CD4-positive, alpha-beta T cell treated with Interleukin-21 for 1 hour (primary cell): ENCODE measurements at places on chromosomes 2 and 18.

DNA sequence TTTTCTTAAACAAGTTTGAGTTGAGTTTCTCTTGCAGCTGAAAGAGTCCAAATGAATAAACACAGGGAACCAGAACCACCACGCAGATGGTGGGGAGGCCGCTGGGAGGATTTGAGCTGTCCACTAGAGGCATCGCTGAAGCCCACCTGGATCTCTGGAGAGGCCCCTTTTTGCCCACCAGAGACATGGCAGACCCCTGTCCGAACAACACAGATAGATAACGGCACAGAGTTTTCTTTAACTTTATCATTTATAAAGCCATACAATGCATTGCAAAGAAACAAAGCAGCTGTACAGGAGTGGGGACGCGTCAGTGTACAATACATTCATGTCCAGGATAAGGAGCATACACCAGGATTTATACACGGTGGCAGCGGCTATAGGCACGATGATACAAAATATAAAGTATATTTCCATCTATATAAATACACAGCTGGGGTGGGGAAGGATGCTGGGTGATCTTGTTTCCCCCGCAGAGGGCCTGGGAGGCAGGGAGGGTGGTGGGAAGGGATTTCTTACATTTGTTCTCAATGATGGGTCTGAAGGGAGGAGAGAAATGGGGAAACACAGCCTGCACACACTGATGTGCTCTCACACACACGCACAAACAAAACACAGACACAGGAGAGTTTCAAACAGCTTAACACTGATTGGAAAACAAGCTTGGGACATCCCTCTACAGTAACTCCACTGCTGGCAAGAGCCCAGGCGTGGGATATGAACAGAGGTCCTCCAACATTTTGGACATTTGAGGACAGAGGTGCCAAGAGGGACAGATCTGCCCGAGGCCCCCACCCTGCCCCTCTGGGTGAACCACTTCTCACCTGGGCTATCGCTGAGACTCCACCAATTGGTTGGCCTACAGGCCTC is 203.0 kb downstream of the TNS1 start:
- no peak for DNase-seq

- no peak for DNase-seq
Observed at GRCh38 chr2:223576873-223577272, 25.3 kb downstream of the SCG2 start.

GRCh38 chr2:236935083-236935482 is 150.6 kb upstream of the COPS8 start:
- DNase-seq: no peak

DNA sequence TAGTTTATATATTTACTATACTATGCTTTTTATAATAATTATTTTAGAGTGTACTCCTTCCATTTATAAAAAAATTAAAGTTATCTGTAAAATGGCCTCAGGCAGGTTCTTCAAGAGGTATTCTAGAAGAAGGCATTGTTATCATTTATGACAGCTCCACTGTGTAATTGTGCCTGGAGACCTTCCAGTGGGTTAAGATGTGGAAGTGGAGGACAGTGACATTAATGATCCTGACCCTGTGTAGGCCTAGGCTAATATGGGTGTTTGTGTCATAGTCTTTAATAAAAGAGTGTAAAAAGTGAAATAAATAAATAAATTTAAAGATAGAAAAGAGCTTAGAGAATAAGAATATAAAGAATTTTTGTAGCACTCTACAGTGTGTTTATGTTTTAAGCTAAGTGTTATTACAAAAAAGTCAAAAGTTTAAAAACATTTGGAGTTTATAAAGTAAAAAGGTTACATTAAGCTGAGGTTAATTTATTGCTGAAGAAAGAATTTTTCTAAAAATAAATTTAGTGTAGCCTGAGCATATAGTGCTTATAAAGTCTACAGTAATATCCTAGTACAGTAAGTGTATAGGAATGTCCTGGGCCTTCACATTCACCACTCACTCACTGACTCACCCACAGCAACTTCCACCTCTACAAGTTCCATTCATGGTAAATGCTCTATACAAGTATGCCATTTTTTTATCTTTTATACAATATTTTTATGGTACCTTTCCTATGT is 190.0 kb upstream of the SESTD1 start:
- no peak for DNase-seq

DNA sequence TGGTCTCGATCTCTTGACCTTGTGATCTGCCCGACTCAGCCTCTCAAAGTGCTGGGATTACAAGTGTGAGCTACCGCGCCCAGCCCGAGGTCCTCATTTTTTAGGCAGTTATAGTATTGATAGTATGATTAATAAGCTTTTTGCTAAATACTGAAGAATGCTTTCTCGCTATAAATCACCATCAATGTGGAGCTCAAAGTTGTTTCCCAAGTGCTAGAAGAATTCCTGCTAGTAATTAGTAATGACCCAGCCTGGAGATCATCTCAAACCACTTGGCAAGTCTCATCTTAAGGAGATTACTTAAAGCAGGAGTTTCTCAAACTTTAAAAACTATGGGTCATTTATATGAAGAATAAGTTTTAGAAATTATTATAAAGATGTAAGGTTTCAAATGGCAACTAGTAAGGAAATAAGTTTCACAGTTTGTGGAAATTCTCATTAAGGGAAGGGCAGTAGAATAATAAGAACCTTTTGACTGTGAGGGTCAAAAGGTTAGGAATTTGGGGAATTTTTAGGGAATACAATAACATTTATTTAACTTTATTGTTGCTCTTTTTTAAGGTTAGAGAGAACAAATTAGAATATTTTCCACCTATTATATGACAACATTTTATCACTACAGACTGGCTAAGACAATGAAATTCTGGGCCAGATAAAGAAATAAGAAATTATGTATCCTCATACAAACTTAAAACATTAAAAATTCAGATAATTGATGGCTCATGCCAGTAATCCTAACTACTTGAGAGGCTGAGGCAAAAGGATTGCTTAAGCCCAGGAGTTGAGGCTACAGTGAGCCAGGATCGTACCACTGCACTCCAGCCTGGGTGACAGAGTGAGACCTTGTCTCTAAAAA is 148.6 kb upstream of the MAP3K20 start:
- DNase-seq: no peak

- DNase-seq: no peak
Observed at GRCh38 chr2:63712748-63713147, 124.0 kb downstream of the MDH1 start.

GRCh38 chr18:45202061-45202460 is 413.2 kb upstream of the SLC14A2 start:
- DNase-seq: no peak

DNA sequence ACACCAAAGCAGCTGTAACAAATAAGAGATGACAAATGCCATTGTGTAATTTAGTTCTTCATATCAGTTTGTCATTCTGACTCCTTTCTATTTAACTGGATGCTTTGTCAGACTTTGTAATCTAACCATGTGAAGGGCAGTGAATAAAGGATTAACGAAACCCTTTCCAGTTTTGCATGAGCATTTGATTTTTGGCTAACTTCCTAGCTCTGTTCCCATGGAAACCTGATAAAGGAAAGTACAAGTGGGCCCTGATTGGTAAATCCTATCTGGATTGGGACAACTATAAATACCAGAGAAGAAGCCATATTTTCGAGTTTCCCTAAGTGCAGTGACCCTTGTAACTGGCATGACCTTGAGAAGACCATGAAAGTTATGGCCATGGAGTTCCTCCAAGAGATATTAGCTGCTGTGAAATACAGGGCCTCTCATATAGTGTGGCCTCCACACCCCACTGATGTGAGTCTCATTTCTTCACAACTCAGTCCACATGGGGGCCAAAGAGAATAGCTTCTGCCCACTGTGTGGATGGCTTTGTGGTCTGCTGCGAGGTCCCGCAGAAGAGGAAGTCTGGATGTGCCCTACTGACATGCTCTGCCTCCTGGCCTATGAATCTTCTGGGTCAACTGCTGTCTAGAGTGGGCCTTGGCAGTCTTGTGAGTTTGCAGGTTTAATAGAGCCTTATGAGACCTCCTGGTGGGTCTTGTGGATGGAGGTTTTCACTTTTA is 38.2 kb upstream of the CYP1B1 start:
- no peak for DNase-seq

- DNase-seq: no peak
Observed at GRCh38 chr18:67862069-67862468, 345.5 kb upstream of the DSEL start.

- no peak for DNase-seq
Observed at GRCh38 chr2:28155086-28155485, 237.6 kb upstream of the FOSL2 start.

GRCh38 chr2:140353541-140353940 is 1573.4 kb upstream of the NXPH2 start:
- no peak for DNase-seq

GRCh38 chr18:6745504-6746031 is 16.1 kb downstream of the ARHGAP28 start:
- no peak for DNase-seq

GRCh38 chr18:30787410-30787809 is 255.1 kb downstream of the DSC3 start:
- no peak for DNase-seq

GRCh38 chr2:43389581-43390466 is 163.4 kb upstream of the ZFP36L2 start:
- no peak for DNase-seq

GRCh38 chr2:238586931-238587775 is 160.4 kb downstream of the ASB1 start:
- no peak for DNase-seq

DNA sequence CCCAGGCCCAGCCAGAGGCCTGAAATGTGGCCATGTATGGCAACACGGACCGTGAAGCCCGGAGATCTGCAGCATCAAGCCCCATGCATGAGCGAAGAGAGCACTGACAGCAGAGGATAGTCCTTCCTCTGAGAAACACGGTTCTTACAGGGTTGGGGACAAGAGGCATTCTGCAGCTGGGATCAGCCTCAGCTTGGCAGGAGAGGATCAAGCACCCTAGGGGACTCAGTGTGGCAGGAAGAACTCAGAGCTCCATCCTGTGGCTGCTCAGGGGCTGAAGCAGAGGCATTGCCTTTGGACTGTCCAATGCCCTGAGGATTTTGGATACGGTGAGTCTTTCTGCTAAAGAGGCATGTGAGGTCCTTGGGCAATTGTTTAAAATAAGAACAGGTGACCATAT is 368.7 kb downstream of the ZNF516 start:
- DNase-seq: no peak

DNA sequence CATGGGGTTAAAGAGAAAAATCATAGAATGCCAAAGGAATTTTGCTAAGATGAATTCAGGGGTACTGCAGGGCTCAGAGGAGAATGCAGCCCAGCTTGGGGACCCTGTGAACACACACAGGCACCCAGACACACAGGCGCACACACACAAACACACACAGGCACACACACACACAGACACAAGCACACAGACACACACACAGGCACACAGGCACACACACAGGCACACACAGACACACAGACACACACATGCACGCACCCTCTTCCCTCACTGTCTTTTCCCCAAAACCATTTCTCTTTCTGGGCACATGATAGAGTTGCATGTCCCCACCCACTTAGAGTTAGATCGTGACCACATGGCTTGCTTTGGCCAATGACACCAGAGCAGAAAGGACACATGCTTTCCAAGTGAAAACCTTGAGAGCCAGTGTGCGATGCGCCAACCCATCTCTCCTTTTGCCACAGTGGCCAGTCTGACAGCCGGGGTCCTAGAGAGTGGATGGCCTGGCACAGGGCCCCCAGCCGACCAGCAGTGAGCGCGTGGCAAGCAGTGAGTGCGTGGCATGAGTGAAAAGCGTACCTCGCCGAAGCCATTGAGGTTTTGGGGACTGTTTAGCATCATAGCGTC is 163.3 kb downstream of the KLHL29 start:
- DNase-seq: no peak

DNA sequence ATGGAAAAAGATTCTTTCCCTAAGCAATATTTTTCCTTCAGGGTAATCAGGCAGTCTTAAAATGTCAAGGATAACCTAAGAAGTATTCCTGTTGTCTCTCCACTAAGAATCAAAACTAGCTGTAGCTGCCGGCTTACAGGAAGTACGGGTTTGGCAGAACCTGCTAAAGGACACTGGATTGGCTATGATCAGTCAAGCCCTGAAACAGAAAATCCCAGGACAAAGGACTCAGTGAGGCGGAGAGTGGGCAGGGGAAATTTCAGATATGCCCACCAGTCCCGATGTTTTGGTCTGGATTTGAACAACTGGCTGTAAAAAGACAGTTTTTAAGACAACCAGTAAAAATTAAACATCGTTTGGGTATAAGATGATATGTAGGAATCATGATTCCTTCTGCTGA is 155.7 kb downstream of the HDAC4 start:
- no peak for DNase-seq

DNA sequence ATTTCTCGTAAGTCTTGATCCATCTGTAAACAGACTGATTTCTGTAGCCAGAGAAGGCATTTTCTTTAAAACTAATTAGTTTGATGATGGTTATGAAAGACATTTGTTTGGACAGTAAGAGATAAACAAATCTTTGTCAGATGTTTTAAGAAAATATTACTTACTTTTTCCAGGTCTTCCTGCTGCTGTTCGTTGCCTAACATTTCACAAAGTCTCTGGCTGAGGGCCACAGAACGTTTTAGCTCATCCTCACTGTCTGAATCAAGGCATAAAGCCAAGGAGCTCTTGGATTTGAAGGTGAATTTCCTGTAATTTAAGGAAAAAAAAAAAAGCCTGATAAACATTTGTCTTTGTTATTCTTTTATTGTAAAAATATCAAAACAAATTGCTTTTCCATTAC is 57.8 kb downstream of the VIL1 start:
- DNase-seq: no peak

DNA sequence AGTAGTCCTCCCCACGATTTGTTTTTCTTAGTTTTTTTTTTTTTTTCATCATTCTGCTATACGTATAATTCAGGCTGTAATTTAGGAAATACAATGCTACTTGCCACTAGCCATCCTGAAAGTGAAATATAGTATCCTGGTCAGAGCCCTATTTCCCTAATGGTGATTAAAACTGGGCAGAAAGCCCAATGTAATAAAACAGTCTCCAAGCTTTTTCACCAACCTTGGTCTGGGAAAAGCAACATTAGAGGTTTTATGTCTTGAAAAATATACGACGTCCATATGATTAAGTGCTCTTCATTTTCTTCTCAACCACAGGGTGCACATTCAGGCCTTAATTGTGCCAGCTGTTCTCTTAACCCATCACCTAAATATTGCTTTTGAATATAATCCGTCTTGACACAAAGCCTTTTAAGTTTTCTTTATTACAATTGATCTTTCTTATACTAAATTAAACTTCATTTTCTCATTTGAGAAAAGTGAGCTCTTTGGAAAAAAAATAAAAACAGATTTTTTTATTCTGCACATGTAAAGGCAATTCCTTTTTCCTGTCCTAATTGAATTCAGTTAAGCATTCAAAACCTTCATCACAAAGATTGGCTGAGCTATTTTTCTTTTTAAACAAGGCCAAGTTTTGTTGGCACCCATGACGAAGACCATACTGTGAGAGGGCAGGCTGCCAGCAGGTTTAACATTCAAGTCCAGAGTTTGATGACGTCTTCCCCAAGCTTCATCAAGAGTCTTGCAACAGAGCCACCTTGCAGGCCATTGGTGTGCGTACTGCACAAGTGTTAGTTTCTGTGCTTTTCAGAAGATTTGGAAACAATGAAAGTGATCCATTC is 52.7 kb downstream of the MAP2 start:
- DNase-seq: no peak

- no peak for DNase-seq
Observed at GRCh38 chr2:139798391-139798790, 1018.2 kb upstream of the NXPH2 start.

- no peak for DNase-seq
Observed at GRCh38 chr2:223594259-223594658, 7.9 kb downstream of the SCG2 start.
